Prostate gland (tissue), 2 donors: ENCODE measurements at places on chromosomes 7 and 10.

DNA sequence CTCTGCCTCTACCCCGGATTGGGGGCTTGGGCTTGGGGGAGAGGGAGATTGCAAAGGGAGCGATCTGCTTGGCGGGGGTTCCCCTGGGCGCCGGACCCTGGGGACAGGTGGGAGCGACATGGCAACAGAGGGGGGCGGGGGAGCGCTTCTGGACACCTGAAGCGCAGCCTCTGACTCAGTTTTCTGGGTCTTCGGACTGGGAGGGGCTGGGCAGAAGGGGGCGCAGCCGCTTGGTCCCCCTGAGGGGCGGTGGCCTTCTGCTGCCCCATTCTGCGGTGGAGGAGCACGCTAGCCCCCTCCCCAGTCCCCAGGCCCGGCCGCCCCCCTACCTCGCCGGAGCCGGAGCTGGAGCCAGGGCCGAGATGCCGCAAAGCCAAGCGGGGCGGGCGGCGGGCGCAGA, 380 bp downstream of the NAT16 start:
- no peak for DNase-seq

DNA sequence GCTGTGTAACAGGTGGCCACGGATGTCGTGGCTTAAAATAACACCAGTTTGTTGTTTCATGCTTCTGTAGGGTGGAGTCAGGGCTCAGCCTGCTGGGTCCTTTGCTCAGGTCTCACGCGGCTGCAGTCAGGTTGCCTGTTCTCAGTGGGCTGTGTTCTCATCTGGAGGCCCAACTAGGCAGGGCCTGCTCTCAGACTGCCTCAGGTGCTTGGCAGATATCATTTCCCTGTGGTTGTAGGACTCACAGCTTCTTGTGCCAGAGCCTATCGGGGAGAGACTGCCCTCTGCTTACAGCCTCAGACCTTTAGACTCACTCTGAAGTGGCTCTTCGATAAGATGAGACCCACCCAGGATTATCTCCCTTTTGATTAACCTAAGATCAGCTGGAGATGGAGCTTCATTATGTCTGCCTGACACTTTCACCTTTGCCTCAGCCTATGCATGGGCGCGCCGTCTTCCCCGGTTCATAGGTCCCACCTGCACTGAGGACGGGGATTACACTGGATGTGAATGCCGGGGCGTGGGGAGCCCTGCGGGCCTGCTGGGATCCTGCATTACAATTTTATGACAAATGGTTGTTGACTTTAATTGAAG, 55.3 kb downstream of the INPP5A start:
- DNase-seq = no peak

DNA sequence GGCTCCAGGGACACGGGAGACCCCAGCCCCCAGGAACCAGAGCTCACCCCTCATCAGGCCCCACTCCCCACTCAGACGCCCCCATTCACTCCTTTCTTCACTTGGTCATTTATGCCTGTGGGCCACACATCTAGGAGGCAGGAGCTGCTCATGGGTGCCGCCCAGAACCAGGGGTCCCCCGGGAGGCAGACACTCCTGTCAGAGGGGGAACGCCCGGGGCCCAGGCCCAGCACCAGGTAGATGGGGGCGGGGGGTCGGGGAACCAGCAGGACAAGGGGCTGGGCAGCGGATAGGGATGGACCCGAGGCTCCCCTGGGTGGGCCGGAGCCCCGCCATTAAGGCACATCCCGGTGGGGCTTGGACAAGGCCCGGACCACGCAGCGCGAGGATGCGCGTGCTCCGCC, 11.8 kb downstream of the CALY start:
- DNase-seq = no peak

DNA sequence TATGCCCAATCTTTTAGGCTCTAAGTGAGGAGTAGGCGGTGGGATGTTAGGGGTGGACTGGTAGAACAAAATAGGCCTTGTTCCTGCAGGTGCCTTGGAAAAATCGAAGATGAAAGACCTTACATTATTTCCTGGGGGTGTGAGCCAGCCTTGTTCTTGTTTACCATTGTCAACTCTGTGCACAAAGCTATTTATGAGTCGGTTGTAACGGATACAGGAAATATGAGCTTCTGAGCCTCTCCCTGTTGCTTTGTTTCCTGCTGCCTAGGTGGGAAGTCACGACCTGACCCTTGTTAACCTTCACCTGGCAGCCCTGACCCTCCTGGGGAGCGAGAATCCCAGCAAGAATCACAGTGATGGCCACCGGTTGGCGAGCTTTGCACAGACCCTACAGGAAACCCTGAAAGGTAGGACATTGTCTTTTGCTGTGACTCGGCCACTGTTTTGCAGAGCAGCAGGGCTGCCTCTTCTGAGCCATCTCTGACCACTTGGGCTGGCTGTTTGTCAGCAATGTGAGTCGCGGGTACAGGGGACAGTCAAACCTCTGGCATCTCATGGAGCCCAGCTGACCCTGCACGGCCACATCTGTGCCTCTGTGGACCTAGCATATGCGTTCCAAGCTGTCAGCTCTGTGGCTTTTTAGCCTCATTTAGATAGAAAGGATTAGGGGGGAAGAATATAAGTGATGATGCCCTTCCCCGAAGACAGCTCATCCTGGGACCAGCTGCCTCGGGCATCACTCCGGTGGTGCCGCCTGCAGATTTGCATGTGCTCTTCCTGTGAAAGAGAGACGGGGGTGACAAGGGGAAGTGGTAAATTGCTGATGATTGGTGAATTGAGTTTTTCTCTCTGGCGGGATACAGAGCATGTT, 102.1 kb upstream of the ANLN start:
- peak; percentile 39 for DNase-seq

GRCh38 chr10:95697429-95697828, 3.7 kb upstream of the TCTN3 start:
- DNase-seq = no peak
